HS-5 (cell line): ENCODE measurements at places on chromosomes 13 and 19.

- DNase-seq: no peak
These were observed 846 bp downstream of the RPL13A start for GRCh38 chr19:49488046-49488862.

- DNase-seq: no peak
These were observed 1578.8 kb downstream of the OLFM4 start for GRCh38 chr13:54607421-54607820.

DNA sequence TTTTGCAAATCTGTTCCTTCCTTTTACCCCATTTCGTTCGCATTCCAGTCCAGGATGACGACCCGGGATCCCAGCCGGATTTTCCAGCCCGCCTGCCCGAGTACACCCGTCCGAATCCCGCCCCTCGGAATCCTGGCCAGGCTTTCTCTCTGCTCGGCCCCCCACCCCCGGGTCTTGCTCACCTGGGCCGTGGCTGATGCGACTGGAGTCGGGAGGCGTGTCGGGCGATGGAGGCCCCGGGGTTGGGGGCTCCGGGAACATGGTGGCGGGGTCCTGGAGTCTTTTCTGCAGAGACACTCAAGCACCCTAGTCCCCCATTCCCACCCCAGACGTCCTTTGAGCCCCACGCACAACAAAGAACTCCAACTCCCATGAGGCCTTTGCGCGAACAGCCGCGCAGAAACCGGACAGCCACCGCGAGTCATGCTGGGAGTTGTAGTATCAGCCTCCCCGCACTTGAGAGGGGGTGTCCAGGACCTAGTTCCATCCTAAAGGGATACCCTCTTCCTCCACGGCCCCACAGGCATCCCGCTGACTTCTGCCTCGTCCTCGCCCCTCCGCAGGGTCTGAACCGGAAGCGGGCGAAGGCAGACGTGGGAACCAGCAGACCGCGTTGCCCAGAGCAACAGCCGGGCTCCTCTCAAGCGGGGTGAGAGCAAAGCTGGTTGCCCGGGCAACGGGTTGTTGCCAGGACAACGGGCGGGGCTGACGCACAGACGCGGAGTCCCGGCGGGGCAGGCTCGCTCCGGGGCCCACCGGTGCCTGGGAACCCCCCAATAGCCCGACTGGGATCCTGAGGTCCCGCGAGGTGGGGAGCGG is 1.1 kb downstream of the SYT5 start:
- peak; percentile 53 for DNase-seq

DNA sequence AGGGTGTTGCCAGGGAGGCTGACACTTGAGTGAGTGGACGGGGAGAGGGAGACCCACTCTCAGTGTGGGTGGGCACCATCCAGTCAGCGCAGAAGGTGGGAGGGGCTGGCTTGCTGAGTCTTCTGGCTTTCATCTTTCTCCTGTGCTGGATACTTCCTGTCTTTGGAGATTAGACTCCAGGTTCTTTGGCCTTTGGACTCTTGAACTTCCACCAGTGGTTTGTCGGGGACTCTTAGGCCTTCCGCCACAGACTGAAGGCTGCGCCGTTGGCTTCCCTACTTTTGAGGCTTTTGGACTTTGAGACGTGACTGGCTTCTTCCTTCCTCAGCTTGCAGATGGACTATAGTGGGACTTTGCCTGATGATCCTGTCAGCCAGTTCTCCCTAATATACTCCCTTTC is 4.3 kb upstream of the LENG8 start:
- DNase-seq: no peak

GRCh38 chr13:92256211-92256610 is 857.8 kb downstream of the GPC5 start:
- no peak for DNase-seq

DNA sequence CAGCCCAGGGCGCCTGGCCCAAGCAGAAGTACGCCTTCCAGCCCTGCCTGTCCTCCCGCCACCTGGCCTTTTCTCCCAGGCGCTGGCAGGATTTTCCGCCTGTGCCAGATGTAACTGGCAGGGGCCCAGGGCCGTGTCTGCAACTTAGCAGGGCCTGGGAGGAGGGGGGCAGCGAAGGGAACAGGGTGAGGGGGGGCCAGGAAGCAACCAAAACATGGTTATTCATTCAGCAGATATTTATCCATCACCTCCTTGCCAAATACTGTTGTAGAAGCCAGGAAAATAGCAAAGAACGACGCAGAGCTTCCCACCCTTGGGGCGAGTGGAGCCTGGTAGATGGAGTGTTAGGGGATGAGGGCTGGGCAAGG is 5.6 kb downstream of the TLE6 start:
- DNase-seq: no peak

GRCh38 chr19:48468772-48469288 is 339 bp upstream of the CYTH2 start:
- peak; percentile 99 for DNase-seq

GRCh38 chr19:13398780-13399726 is 107.2 kb downstream of the CACNA1A start:
- peak; percentile 99 for DNase-seq

DNA sequence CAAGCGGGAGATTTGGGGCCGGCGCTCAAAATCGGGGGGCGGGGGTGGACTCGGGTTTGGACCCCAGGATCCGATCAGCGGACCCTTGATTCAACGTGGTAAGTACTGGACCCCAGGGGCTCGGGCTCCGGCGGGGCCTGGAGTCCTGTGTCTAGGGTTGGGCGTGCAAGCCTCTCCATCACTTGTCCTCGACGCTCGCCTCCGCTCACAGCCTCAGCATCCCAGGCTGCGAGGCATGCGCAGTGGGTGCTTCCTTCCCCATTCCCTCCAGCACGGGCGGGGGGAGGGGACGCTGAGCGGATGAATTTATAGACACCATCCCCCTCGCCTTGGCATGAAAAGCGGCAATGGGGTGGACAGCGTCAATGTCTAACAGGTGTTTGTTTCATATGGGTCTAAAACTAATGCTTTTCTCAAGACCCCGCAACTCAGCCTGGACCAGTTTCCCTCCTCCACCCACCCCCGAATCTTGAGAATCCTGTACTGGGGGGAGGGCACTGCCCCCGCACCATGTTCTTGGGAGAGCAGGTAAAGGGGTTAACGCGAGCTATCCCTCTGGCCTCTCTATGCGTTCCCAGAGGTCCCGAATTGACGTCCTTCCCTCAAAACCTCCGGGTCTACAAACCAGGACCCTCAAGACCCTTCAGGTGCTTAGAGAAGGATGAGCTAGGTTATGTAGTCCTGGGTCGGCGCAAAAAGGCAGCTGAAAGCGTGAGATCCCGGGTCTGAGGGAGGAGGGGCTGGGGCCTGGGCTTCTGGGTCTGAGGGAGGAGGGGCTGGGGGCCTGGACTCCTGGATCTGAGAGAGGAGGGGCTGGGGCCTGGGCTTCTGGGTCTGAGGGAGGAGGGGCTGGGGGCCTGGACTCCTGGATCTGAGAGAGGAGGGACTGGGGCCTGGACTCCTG is 579 bp downstream of the CPT1C start:
- no peak for DNase-seq

GRCh38 chr13:45691667-45692066 is 10.5 kb upstream of the CBY2 start:
- DNase-seq: no peak

GRCh38 chr19:36371886-36372285 is 7.1 kb downstream of the ZFP14 start:
- DNase-seq: no peak

DNA sequence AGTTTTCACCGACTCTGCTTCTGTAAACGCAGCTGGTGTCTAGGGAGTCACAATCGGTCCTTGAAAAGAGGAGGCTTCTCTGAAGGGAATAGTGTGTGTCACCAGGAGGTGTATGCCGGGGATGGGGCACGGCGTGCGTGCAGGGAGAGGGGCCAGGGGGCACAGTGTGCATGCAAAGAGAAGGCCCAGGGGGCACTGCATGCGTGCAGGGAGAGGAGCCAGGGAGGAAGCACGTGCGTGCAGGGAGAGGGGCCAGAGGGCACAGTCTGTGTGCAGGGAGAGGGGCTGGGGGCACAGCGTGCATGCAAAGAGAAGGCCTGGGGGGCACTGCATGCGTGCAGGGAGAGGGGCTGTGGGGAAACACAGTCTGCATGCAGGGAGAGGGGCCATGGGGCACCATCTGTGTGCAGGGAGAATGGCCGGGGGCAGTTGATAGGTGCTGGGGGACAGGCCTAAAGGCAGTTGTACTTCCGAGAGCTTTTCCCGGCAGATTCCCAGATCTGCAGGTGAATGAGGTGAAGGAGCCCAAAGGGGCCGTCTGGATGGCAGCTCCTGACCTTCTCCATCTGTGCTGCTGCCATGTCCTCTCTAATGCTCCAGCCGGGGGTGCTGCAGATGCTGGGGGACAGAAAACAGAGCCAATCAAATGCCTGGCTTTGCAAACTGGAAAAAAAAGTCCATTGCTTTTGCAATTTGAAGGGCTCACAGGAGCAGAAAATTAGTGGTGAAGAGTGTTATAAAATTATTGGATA is 36.4 kb downstream of the ATP11A start:
- DNase-seq: no peak

GRCh38 chr19:1251330-1252220 is 3.2 kb downstream of the MIDN start:
- no peak for DNase-seq

DNA sequence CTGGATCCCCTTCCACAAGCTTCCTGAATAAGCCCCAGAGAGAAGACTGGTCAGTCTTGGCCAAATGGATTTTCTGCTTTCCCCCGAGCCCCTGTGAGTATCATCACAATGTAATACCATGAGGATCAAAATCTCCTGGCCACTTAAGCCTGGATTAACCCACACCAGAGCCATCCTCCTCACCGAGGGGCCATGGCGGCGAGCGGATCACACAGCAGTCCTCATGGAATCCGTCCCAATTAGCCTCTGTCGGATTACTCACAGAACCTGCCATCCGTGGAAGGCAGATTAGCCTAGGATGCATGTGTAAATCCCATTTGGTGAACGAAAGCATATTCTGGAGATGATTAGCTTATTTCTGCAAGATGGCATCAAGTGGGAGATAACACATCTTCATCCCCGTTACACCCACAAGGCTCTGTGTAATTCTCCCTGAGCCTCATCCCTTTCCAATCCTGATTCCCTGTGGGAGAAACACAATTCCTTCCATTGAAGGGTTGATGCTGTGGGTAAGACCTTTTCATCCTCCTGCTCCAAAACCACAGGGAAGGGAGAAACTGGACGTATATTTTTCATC is 42.5 kb downstream of the GNG7 start:
- DNase-seq: no peak

DNA sequence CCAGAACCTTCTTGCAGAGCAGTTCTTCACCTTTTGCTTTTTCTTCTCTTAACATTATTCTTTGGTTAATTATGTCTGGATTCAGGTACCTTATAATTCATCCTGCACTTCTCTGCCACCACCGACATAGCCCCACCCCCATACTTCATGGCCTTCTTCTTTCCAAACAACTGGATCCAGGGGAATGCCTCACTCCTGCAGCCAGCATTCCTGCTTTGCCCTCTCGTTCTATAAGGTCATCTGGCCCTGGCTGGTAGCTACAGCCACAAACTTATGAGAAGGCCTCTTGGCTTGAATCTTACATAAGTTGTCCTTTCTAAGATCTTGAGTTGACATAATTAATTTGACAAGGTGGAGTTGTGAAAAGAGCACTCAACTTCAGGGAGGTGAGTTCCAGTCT is 84.1 kb upstream of the FRY start:
- no peak for DNase-seq

DNA sequence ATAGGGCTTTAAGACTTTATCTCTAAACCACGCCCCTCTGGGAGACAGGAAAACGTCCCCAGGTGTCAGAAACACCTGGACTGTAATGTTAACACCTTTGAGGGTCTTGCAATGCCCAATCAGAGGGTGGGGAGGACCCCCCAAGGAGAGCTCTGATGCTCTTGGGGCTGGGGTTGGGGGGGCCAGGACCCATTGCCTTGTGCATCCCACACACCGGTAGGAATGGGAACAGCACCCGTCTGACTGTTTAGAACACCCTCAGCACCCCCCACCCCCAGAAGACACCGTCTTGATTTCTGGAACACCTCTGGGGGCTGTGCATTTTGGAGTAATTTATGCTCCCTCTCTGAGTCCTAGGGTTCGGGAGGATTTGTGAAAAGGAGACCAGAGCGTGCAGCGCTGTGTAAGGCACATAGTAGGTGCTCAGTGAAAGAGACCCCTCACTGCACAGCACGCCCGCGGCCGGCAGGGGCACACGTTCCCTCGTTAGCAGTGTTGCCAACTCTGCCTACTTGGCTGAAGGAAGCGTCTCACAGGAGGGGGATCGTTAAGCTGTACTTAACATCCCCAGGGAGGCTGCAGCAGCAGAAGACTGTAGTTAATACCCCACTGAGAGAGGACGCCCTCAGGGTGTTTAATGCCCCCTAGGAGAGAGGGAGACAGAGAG is 2.8 kb upstream of the ERFL start:
- no peak for DNase-seq

DNA sequence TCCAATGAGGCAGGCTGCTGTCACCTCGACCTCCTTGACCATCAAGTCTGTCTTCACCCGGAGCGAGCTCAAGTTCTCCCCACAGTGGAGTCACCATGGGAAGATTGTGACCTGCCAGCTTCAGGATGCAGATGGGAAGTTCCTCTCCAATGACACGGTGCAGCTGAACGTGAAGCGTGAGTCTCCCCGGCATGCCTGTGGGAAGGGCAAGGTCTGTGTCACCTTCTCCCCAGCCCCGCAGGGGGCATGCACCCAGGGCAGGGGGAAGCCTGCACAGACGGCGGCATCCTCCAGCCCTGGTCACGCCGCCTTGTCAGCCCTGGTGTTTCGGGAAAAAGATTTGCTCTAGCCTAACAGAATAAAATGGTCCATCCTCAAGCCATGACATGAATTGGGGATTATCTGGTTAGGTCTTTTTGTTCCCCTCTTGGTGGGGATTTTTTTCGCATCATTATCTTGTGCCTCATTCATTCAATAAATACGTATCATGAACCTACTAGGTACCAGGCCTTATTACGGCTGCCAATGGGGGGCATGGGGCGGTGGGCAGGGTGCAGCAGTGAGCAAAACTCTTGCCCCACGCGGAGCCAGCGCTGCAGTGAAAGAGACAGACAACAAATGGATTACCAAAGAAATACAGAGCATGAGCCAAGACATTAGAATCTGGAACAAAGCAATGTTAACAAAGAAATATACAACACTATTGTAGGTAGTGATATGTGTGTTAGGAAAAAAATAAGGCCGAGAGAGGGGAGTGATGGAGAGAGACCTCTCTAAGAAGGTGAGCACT is 7.4 kb downstream of the CD22 start:
- DNase-seq: no peak

GRCh38 chr19:17529239-17530158 is 18.1 kb downstream of the PGLS start:
- DNase-seq: no peak
